ENCODE measurements at places on chromosomes 5 and 9.
A peak's percentile ranks its signal among the peaks of the same experiment; 100 is the strongest.

GRCh38 chr9:40913928-40914673 lies 214.4 kb downstream of the FOXD4L6 start:
- H3K4me3 ChIP-seq, result no peak overlapping the region
- H3K27ac ChIP-seq, result no peak overlapping the region
- no peak for DNase-seq
- H3K36me3 ChIP-seq, result peaks cover 13% of the 10 kb centered on the region
- no peaks in the 10 kb centered on the region for H3K27me3 ChIP-seq

GRCh38 chr9:73583576-73583975 lies 431.9 kb downstream of the ANXA1 start:
- DNase-seq, result no peak
- H3K36me3 ChIP-seq, result no peaks in the 10 kb centered on the region
- H3K4me1 ChIP-seq, result peaks cover 9% of the 10 kb centered on the region
- H3K27me3 ChIP-seq, result peaks cover 11% of the 10 kb centered on the region
- H3K27ac ChIP-seq, result no peak overlapping the region

DNA sequence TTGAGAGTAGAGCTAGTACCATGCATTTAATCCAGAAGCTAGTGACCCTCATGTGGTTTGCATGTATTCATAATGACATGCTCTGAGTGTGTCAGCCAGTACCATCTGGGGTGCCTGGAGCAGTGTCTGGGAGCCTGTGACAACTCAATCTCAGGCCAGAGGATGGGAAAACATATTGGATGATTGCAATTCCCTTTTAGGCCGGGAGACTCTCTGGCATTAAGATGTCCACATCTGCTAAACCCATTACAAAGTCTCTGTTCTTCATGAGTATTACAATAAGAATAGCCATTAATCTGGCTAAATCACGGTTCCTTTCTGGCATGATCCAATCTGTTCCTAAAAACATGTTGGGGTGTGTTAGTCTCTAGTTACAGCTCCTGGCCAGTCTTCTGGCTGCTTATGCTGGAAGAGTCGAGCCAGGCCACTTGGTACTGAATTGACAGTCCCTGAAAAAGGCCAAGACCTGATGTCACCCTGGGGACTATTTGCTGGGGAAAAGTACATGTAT lies 475.7 kb downstream of the ENC1 start:
- peaks cover 3% of the 10 kb centered on the region for H3K27me3 ChIP-seq
- H3K36me3 ChIP-seq, result no peaks in the 10 kb centered on the region
- H3K27ac ChIP-seq, result no peak overlapping the region
- H3K4me1 ChIP-seq, result no peaks in the 10 kb centered on the region
- DNase-seq, result no peak

DNA sequence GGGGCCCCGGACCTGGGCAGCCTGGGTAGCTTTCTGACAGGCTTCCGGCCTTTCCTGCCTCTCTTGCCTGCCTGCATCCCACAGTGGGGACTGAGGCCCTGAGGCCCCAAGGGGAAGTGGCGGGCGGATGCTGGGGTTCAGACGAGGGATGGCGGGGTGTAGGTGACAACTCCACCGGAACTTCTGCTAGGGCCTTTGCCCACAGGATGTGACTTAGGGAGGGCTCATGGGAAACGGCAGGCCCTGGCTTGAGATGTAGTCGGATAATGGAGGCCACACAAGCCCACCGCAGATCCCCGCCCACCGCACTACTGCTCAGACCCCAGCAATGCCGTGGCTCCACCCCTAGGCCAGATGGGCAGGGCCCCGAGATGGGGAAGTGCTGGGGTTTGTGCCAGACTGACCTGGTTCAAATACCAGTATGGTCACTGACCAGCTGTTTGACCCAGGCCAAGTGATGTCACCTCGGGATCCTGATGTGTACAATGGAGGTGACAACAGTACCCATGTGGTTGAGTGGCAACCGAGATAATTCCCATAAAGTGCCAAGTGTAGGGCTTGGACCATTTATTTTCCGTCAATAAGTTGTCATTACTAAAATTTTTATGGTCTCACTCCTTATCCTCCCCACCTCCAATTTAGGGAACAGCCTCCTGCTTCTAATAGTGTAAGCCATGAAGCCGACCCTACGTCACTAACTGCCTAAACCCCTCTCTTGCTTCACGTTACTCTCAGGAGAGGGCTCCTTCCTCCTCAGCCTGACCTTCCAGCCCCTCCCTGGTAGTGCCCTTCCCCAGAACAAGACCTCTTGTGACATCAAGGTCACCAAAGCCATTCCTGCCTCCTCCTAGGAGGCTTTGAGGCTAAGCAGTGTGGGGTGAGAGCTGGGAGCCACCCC lies 2.5 kb upstream of the CDK9 start:
- no peak overlapping the region for H3K27ac ChIP-seq
- H3K36me3 ChIP-seq, result peaks cover 6% of the 10 kb centered on the region
- H3K4me1 ChIP-seq, result peaks cover 6% of the 10 kb centered on the region
- no peaks in the 10 kb centered on the region for H3K27me3 ChIP-seq

DNA sequence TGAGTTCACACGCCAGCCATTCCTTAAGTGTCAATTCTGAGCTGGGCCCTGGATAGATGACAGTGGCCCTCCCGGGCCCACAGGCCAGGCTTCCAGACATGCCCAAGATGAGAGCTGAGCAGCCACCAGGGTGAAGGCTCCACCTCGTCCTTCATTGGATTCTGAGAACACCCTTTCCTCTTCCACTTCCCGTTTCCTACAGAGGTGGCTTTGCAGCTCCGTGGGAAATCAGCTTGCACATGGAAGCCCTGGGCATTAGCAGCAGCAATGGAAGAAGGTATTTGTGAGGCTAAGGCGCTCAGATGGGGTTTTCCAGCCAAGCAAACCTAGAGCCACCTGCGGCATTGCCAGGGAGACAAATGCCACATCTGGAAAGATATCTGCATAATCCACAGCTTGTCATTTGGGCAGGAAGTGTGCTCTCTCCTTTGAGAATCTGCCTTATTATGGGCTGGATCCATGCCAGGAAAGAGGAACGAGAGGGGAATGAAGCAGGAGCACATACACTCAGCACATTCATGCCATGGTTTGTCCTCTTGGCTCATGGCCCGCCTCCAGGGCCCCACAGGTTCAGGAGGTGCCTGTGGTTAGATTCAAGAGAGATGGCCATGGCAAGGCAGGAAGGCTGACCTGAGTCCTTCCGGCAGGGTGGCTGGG lies 34.1 kb downstream of the CFAP77 start:
- H3K4me1 ChIP-seq, result no peaks in the 10 kb centered on the region
- H3K27me3 ChIP-seq, result peaks cover 17% of the 10 kb centered on the region
- no peaks in the 10 kb centered on the region for H3K36me3 ChIP-seq
- H3K4me3 ChIP-seq, result no peak overlapping the region
- H3K27ac ChIP-seq, result no peak overlapping the region
- DNase-seq, result no peak

DNA sequence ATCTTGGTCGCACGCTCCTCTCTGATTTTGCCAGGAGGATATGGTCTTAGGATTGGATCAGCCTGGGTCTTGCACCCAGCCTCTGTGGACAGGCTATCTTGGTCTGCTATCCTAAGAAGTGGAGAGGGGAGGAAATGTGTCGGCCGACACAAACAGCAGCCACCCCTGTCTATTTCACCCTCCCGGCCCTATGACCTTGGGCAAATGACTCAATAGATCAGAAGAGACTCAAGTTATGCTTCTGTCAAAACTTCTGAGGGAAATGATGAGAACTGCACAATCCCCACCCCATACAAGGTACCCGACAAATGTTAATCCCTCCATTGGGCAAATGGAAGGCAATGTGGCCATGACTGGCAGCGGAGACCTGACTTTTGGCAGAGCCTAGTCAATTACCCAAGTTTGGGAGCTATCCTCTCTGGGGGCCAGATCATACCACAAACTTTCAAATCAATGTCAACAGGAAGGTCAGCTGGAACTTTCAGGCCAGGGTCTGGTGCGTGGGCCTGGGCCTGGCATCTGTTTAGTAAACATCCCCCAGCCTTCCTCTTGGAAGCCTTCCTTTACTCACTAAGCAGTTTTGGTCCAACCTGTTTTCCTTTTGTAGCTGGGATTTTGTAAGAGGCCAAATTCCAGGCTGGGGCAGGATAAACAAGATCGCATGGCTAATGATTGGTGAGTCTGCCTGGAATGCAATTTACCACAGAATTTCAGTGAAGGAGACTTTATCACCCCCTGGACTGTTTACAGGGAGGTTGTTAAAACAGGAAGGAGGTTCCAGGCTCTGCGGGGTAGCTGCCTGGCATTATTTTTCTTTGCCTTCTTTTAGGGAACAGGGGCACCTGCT lies 64.2 kb upstream of the CPEB4 start:
- H3K36me3 ChIP-seq, result no peaks in the 10 kb centered on the region
- DNase-seq, result peak; percentile 29
- peaks cover 42% of the 10 kb centered on the region for H3K4me1 ChIP-seq
- H3K27me3 ChIP-seq, result no peaks in the 10 kb centered on the region
- peak overlapping the region; percentile 98 for H3K27ac ChIP-seq

DNA sequence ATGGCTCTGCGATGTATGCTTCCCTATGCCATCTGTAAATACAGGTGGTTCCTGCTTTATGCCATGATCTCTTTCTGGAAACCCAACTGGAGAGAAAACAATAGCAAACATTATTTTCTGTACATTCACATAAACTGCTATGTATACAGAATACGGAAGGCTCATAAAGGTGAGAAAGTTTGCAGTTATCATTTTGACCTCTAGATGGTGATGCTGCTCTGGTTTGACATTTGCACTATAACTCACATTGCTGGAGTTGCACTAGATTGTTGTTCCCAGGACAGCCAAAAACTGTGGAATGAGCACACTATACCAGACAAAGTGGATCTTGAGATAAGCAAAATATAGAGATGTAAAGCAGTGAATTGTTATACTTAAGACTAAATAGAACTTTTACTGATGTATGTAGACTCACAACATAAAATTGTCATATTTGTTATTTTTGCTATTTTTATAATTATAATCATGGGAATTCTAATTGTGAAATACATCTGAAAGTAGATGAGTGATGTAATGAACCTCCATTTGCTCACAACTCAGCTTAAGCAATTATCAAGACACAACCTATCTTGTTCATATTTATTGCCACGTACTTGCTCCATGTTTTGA lies 246.5 kb downstream of the PTPRD start:
- no peak overlapping the region for H3K27ac ChIP-seq
- H3K27me3 ChIP-seq, result no peaks in the 10 kb centered on the region
- H3K4me3 ChIP-seq, result no peak overlapping the region
- no peaks in the 10 kb centered on the region for H3K4me1 ChIP-seq

DNA sequence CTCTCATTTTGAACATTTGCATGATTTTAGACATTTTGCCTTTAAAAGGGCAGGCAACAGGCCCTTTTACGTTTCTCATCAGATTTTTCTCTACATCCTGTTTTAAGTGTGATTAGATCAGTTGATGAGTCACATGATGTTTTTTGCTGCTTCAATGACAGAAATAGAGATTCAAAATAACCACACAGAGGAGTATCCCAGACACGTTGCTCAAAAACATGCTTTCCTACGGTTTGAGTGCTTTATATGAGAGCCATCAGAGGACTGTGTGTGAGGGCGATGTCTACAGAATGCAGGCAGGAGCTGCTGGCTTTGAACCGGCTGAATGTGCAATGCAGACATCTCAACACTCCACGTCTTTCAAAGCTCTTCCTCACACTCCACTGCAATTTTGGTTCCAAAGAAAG lies 42.1 kb downstream of the OTULIN start:
- no peaks in the 10 kb centered on the region for H3K27me3 ChIP-seq
- no peaks in the 10 kb centered on the region for H3K4me1 ChIP-seq
- H3K27ac ChIP-seq, result no peak overlapping the region
- H3K4me3 ChIP-seq, result no peak overlapping the region
- peaks cover 24% of the 10 kb centered on the region for H3K36me3 ChIP-seq
- DNase-seq, result no peak

- no peak overlapping the region for H3K4me3 ChIP-seq
- H3K27ac ChIP-seq, result no peak overlapping the region
- H3K4me1 ChIP-seq, result peaks cover 12% of the 10 kb centered on the region
Measured at GRCh38 chr5:134735243-134735642, 3.1 kb upstream of the CAMLG start.

DNA sequence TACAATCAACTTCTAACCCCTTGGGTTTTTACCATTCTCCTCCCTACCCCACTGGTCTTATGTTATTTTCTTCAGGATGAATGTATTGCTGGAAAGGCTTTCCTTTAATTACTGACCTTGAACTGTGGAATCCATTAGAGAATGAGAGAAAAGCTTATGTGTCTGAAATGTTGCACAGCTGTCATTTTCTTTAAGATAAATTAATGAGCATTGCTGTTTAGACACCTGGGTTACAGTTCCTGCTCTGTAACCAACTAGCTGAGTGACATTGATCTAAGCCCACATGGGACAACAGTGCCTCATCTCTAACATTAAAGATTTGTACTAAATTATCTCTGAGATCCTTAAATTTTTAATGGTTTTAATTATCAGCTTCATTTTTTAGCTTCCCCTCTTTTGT lies 507.0 kb downstream of the TAF11L14 start:
- H3K36me3 ChIP-seq, result no peaks in the 10 kb centered on the region
- H3K27me3 ChIP-seq, result no peaks in the 10 kb centered on the region
- no peak overlapping the region for H3K4me3 ChIP-seq

DNA sequence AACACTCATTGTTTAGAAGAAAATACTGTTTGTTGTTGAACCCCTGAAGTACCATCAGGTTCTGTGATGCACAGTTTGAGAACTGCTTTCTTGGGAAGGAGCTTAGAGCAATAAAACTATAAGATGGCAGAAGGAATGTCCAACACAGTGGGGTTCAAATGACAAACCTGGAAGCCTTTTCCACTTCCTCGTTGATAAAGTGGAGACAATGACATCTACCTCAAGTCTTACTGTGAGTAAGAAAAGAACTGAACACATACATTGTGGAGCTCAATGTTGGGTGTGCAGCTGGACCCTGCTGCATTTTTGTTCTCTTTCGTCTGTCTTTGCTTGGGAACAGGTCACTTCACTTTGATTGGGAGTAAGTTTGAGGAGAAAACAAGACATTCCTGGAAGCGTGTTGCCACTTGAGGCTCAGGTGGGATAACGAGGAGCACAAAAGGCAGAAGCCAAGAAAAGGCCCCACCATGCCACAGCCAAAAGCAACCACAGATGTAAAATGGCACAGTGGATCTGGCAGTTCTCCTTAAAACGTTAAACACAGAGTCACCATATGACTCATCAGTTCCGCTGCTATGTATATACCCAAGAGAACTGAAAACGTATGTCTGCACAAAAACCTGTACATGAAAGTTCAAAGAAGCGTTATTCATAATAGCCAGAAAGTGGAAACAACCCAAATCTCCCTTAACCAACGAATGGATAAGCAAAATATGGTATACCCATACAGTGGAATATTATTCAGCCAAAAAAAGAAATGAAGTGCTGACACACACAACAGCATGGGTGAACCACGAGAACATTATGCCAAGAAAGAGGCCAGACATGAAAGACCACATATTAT lies 42.9 kb upstream of the SUB1 start:
- H3K27me3 ChIP-seq, result no peaks in the 10 kb centered on the region
- DNase-seq, result no peak
- no peaks in the 10 kb centered on the region for H3K36me3 ChIP-seq
- no peaks in the 10 kb centered on the region for H3K4me1 ChIP-seq

- peaks cover 6% of the 10 kb centered on the region for H3K4me1 ChIP-seq
- H3K36me3 ChIP-seq, result no peaks in the 10 kb centered on the region
- no peaks in the 10 kb centered on the region for H3K27me3 ChIP-seq
- DNase-seq, result no peak
Measured at GRCh38 chr9:96587338-96588315, 32.0 kb downstream of the CDC14B start.

DNA sequence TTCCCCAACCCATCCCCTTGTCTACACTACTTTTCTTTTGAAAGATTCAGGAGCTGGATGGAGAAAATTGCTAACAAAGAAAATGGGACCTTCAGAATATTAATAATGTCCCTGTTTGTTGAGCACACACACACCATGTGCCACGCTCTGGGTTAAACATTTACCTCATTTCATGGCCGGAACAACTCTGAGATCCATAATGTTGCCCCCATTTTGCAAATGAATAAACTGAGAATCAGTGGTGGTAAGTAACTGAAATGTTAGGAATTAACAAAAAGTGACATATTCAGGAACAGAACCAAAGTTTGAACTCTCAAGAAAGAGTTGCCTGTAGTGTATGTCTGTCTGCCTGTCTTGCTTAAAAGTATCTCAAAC lies 51.4 kb upstream of the SMAD5 start:
- no peak overlapping the region for H3K27ac ChIP-seq
- H3K4me3 ChIP-seq, result no peak overlapping the region

Measured in progenitor cell of endocrine pancreas (in vitro differentiated cells).